ENCODE measurements at places on chromosomes 2 and 18.

DNA sequence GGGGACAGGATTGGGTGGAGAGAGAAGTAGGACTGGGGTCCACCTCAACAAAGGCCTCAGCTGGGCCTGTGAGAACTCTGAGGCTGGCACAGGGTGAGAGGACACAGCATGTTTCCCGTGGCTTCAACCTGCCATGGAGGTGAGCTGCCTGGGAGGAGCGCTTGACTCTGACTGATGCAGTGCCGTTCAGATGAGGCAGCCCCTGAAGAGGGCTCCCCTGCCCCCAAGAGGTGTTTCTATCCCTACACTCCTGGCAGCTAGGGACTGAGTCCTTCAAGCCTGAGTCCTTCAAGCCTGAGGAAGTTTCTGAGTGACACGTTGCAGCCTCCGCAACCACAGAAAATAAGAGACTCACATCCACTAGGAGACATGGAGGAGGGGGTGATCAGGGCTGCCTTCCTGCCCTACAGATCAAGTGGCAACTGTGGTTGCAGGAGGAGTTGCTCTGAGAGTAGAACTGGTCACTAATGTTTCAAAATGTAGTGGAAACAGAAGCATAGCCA, 49.6 kb upstream of the TMEM177 start:
- no peak for DNase-seq

DNA sequence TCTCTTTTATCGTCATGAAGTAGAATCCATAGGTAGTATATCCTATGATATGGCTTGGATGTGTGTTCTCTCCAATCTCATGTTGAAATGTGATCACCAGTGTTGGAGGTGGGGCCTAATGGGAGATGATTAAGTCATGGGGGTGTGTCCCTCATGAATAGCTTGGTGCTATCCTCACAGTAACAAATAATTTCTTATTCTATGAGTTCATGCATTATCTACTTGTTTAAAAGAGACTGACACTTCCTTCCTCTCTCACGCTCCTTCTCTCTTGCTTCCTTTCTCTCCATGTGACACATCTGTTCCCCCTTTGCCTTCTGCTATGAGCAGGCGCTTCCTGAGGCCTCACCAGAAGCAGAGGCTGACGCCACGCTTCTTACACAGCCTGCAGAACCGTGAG, 165.6 kb downstream of the MREG start:
- DNase-seq, result no peak

GRCh38 chr2:156585457-156585856, 149.3 kb downstream of the GPD2 start:
- no peak for DNase-seq

- DNase-seq, result no peak
Observed at GRCh38 chr2:84022810-84023431, 436.2 kb downstream of the SUCLG1 start.

- DNase-seq, result no peak
Observed at GRCh38 chr2:54967269-54967668, 83.0 kb downstream of the RTN4 start.

- DNase-seq, result no peak
Observed at GRCh38 chr2:191625016-191625415, 52.9 kb upstream of the NABP1 start.

GRCh38 chr2:74375838-74376237, 4.3 kb downstream of the DCTN1 start:
- DNase-seq, result no peak

DNA sequence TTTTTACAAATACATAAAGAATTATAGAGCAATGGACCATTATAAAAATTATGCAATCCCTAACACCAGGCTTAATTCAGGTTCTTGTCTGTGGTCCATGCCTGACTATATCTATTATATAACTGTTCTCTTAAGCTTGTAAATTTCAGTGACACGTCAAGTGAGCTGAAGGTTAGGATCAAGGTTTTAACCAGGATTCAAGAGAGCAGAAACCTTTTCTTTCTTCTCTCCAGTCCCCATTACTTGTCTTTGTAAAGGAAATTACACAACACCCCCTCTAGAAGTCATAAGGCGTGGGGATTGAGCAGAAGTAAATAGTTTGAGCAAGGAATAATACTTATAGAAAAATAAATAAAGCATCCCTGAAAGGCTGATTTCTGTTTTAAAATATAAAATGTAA, 122.0 kb downstream of the ZNF521 start:
- DNase-seq, result no peak

GRCh38 chr2:181300600-181301291, 156.4 kb upstream of the ITGA4 start:
- no peak for DNase-seq

Data from cortex of kidney (tissue), 1 donor.